ENCODE measurements at places on chromosomes 13 and 19.
A peak's percentile ranks its signal among the peaks of the same experiment; 100 is the strongest.

DNA sequence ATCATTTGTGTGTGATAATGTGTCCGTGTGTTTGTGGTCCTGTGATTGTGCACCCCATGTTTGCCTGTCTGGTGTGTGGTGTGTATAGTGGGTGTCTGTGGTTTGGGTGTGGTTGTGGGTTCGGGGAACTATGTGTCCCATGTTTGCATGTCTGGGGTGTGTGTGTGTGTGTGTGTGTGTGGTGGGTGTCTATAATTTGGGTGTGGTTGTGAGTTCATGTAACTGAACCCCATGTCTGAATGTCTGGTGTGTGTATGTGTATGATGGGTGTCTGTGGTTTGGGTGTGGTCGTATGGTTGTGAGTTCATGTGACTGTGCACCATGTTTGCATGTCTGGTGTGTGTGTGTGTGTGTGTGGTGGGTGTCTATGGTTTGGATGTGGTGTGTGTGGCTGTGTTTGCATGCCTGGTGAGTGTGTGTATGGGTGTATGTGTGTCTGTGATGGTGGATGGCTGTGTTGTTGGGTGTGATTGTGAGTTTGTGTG is 11.1 kb upstream of the NFIX start:
- no peak for DNase-seq

DNA sequence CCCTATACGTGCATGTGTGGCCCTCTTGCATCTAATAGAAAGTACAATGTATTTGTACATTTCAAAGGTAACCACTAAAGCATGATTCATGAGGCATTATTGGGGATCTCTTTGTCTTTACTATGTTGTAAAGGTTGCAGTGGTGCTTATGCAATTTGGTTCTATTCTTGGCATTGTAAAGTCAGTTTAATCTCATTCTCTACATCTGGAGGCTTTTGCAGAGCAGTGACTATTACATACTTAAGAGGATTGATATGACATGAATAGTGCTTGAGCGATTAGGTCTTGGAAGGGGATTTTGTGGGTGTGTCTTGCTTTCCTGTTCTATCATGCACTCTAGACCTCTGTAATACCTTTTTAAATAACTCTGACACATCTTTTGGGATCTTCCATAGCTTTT is 610.0 kb downstream of the EFNB2 start:
- DNase-seq: no peak

DNA sequence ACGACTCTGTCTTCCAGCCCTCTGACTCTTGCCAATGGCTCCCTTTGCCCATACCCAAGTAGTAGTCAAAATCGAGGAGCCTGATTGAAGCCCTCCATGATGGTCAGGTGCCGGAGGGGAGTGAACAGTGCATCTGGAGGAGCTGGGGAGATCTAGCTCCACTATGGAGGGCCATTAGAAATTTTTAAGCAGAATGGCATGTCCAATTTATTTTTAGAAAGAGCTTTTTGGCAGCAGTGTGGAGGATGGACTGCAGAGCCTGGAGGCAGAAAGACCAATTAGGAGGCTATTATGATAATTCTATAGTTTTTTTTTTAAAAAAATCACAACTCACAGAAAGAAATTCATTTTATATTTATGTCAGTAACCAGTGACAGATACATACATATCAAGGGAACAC is 92.7 kb upstream of the SLC7A1 start:
- no peak for DNase-seq

- no peak for DNase-seq
Observed at GRCh38 chr13:22235950-22236290, 565.0 kb downstream of the FGF9 start.

GRCh38 chr13:87677496-87678371 is 6.6 kb downstream of the SLITRK5 start:
- DNase-seq: peak; percentile 53

DNA sequence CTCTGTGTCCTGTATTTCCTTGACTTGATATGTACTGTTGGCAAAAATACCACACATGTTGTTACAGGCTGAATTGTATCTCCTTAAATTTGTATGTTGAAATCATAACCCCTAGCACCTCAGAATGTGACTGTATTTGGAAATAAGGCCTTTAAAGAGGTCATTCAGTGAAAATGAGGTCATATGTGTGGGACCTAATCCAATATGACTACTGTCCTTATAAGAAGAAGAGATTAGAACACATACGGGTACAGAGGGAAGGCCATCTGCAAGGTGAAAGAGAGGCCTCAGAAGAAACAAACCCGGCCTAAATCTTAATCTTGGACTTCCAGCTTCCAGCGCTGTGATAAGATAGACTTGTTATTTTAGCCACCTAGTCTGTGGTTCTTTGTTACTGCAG is 202.5 kb downstream of the NUFIP1 start:
- DNase-seq: no peak

DNA sequence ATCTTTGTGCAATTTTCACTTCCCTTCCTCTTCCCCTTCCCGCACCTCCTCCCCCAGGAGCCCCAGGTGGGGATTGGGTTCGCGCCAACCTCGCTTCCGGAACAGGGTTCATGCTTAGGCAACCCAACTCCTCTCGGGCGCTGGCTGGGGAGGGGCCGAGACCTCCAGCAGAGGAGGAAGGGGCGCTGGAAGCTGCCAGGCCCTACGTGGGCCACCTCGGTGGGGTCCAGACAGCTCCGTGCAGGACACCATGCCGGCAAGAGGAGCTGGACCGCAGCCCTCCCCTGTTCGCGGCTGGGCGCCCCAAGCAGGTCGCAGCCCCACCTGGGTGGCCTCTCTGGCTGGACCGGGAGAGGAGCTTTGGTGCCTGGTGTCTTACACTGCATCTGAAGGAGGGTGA is 91.1 kb downstream of the SPACA7 start:
- DNase-seq: no peak

GRCh38 chr19:36072081-36072480 is 17.4 kb downstream of the WDR62 start:
- no peak for DNase-seq

DNA sequence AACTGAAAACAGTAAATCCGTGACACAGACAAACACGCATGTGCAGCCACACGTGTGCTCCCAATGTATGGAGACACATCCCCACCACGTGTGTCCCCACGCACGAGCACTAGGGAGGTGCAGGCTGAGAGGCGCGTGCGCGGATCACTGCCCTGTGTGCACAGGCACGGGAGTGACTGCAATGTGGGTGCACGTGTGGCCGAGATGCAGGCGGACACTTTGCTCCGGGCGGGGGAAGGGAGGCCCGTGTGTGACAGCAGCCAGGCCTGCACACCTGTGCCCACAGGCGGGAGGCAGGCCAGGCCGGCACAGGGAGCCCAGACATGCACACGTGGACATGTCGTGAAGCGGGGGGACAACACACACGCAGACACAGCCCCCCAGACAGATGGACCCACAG is 77.0 kb downstream of the PTPRS start:
- DNase-seq: no peak

- DNase-seq: no peak
Observed at GRCh38 chr19:35052599-35053190, 11.2 kb downstream of the HPN start.

GRCh38 chr13:66021846-66022245 is 1208.3 kb downstream of the PCDH9 start:
- no peak for DNase-seq

DNA sequence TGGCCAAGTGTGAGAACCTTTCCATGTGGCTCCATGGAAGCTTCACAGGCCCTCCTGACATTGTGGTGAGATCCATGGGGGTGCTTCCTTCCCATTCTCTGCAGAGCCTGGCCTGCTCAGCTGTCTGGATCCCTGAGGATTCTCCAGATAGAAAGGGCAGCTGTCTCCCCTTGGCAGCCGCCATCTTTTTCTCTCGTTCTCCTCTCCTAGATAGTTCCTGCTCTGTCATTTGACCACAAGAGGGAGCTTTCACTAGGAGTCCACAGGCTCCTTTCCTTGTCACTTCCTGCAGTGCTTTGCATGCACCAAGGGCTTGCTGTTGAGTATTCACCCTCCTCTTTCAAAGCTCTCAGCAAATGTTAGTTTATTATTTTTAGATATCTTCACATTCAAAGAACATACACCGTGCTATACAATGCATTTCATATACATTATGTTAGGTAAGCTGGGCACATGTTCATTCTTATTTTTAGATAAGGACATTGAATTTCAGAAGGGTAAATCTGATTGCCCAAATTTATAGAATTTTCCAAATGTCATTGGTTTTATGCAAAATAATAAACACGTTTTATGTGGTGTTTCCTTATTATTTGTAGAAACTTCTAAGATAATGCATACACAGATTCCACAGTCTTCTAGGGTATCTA is 133.2 kb downstream of the FRY start:
- DNase-seq: peak; percentile 82

DNA sequence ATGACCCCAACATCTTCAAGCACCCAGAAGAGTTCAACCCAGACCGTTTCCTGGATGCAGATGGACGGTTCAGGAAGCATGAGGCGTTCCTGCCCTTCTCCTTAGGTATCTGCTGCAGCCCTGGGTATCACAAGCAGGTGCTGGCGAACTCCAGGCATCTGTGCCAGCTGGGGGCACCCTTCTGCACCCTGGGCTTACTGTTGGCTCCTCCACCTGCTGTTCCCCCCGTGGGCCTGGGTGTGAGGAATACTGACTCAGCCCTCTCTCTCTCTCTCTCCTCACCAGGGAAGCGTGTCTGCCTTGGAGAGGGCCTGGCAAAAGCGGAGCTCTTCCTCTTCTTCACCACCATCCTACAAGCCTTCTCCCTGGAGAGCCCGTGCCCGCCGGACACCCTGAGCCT is 13.0 kb downstream of the CYP2S1 start:
- no peak for DNase-seq

DNA sequence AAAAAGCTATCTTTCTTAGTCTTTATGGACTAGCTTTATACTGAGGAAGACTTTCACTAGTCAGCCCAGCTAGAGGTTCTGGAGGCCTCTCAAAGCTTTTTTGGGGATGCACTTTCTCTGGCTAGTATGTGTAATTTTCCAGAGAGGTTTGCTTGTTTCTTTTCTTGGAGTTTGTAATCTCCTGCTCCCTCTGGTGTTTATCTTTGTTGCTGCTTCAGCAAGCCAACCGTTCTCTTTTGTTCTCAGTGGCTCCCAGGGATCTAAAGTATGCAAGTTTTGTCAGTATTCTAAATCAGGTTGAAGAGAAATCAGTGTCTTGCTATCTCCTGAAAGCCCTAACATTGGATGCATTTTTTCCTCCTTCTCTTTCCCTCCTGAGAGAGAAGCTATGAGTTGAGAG is 121.1 kb upstream of the MYO16 start:
- DNase-seq: peak; percentile 5

GRCh38 chr13:30736461-30737320 is 1.3 kb downstream of the ALOX5AP start:
- DNase-seq: no peak

DNA sequence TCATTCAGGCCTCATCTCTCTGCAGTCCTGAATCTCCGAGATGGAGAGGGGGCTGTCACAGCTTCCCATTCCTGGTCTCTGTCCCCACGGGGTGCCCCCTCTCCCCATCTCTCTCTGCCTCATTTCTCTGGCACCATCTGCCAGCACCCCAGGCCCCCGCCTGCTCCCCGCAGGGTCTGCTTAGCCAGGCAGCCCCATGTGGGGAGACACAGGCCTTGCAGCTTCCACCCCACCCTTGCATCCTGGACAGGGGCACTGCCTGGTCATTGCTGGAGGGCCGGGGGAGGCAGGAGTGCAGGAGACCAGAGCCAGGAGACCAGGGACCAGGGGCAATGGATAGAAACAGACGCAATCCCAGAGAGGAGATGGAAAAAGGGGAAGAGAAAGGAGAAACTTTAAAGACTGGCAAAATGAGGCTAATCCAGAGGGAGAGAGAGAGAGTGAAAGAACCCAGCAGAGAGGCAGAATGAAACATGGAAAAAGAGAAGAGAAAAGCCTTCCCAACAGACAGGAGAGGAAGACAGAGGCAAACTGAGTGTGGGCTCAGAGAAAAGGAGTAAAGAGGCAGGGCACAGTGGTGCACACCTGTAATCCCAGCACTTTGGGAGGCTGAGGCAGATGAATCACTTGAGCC is 8.8 kb upstream of the GIPR start:
- DNase-seq: no peak

GRCh38 chr19:18468517-18468916 is 30.6 kb upstream of the ISYNA1 start:
- no peak for DNase-seq

DNA sequence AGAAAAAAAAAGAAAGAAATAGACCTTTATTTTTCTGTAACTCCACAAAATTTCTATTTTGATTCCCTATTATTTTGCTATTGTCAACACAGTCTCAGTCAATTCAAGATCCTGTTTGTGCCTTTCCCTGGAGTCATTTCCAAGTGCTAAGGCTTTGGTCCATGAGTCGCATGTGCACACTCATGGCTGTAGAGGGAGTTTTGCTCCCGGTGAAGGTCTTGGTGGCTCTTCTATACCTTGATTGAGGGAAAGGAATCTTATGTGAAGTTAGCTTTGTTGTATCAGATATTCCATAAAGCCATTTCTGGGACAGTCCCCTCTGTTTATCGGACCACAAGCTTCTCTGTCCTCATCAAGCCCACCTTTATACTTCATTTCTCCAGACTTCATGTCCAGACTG is 58.7 kb upstream of the ALOX5AP start:
- DNase-seq: no peak

DNA sequence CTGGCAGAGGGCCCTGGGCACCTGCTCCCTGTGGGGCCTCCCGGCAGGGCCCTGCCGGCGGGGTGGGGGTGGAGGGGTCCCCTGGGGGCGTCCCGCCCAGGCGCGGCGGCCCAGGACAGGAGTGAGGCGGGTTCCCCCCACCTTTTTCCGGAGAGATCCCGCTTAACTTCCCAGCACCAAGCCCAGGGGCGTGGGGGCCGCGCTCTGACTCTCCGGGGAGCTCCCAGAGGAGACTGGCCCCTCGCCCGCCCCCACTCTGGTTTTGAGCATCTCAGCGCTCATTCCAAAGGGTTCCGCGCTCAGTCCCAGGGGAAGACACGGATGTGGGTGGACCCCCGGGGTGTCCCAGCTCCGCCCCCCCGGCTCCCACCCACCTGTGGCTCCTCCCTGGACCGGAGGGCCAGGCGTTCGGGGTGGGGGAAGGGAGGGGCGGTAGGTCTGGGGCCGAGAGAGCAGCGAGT is 476 bp downstream of the C2CD4C start:
- DNase-seq: peak; percentile 12

DNA sequence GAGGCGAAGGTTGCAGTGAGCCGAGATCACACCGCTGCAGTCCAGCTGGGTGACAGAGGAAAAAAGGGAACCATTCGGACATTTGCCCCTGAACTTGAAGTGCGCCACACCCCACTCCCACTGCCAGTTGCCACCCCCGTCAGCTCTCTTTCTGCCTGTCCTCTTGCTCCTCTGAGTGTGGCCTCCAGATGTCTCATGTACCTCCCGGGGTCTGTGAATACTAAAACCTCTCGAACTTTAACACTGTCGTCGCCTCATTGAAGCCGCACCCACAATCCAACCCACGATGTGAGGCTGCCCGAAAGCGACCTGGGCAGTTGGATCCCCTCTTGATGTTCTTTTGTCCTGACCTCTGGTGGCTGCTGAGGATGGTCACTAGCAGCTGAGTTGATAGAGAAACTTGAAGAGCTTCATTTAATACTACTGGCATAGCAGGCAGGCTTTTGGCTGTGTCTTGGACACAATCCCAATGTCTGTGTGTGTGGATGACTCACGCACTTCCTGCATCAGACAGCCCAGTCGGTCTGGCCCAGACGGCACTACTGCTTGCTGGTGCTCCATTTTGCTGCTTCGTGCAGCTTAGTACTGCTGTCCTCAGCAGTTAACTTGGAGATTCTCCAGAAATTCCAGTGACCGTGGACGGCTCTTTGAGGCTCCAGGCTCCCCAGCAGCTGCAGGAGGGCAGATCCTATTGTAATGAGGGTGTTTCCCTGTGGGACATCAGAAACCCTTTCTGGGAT is 4.2 kb downstream of the FPR3 start:
- DNase-seq: no peak
